ENCODE measurements at places on chromosomes 2 and 18.

DNA sequence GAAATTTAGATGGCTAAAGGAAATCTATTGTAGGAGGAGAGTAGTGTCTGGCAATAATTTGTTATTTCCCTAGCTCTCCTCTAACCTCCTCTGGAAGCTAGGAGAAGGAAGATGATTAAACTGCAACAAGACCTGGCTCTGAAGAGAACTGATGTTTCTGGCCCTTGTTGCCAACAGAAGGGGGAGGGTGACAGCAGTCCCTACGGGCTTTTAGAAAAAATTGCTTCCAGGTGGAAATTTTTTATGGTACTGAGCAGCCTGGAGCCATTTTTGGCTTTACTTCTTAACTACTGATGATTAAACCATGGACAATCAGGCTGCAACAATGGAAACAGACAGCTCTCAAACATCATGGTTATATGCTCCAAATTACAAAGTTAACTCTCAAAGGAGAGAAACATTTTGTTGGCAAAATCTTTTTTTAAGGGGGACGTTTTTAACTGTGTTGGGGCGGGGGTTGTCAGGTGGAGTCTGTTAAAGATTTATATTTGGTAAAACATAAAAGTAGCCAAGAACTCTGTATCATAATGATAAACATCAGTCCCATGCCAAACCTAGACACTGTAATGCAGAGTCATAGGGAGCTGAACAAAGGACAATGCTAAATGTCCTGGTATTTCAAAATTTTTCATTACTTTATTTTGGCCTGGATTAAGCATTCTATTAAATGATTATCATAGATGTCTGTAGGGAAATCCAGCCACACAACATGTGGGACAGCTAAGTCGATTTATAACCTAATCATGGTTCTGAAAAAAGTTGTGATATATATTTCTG, 70.0 kb downstream of the EXOC6B start:
- DNase-seq = no peak

GRCh38 chr2:240358080-240358479, 77.4 kb upstream of the GPC1 start:
- no peak for DNase-seq

GRCh38 chr2:25378731-25379490, 37.2 kb upstream of the DNMT3A start:
- DNase-seq = no peak

GRCh38 chr18:70371908-70372307, 83.1 kb downstream of the SOCS6 start:
- no peak for DNase-seq

DNA sequence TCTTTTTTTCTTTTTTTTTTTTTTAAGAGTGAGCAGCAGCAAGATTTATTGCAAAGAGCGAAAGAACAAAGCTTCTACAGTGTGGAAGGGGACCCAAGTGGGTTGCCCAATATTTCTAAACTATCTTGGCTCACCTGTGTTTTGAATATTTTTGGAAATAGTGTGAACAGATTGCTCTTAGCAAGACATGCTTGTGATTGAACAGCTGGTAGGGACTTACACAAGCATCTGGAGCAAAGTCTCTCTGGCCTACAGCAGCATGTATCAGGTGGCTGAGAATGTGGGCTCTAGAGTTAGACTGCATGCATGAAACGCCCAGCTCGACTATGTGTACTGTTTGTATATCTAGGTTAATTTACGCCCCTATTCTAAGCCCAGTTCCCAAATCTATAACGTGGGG, 40.3 kb upstream of the FBXO11 start:
- DNase-seq = no peak

DNA sequence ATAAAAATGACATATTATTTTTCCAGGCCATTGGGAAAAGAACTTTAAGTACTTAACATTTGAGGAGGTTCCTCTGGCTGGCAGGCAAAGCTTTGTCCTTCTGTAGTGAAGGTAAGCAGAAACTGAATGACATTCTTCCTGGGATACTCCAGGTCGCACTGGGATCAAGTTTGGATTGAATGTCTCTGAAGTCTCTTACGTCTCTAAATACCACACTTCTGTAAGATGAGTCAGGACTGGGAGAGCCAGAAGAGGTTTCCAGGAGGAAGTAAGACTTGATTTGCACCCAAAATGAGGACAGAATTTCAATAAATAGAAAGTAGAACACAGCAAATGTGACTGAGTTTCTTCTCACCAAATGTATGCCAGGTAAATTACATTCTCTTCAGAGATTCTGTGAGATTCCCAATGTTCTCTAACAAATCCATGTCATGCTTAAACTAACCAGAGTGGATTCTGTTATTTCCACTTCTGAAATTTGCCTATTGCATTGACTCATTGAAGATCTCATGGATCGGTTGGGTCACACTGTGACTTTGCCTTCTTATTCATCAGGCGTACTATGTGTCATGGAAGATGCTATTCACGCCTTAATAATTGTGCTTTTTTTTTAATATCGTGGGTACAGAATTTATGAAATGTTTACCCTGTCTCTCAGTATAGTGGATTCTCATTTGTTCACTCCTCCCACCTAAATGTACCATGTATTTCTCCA, 25.5 kb upstream of the VIT start:
- no peak for DNase-seq

- no peak for DNase-seq
Observed at GRCh38 chr2:222877556-222878300, 16.9 kb downstream of the ACSL3 start.

- no peak for DNase-seq
Observed at GRCh38 chr2:27993402-27993787, 102.9 kb downstream of the BABAM2 start.

GRCh38 chr2:238853721-238854120, 5.8 kb downstream of the TWIST2 start:
- no peak for DNase-seq

GRCh38 chr2:133753665-133754064, 185.4 kb upstream of the NCKAP5 start:
- DNase-seq = no peak

DNA sequence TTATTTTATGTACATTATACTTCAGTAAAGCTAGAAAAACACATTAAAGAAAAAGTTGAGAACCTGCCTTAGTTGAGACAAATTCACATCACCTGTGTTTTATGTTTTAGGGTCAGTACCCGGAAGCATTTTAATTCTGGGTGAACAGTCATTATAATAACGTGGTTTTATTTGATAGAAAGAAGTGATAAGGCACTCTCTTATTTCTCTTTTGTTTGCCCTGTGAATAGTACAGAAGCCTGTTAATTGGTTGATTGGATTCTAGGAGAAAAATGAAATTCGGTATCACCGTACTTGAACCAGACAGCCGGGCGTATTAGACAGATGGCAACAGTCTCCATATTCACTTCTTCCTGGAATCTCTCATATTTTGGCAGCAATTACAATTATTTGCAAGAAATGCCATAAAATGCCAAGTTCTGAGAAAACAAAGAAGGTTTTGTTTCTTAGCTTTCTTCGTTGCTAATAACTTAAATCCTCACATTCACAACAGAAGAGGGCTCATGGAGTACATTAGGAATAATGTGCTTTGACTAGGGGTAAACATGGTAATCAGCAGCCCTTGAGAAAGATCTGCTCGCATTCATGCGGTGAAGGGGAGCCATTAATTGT, 168.7 kb upstream of the RASGRP3 start:
- DNase-seq = no peak

- no peak for DNase-seq
Observed at GRCh38 chr2:47015206-47015605, 99.6 kb upstream of the MCFD2 start.

DNA sequence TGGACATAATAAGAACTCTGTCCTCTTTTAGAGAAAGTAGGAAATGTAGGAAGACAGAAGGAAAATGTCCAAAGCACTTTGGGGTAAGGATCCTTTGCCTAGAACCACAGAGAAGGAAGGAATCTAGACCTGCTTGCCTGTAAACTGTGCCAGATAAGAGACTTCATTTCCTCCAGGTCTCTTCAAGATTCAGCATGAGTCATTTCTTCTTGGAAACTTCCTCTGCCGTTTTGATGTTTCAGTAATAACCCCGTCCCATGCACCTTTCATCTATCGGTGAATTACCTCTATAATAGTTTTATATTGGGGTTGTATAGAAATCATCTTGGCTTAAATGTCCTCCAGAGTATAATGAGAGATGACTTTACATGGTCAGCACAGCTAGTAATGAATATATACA, 63.2 kb upstream of the LRATD1 start:
- no peak for DNase-seq

DNA sequence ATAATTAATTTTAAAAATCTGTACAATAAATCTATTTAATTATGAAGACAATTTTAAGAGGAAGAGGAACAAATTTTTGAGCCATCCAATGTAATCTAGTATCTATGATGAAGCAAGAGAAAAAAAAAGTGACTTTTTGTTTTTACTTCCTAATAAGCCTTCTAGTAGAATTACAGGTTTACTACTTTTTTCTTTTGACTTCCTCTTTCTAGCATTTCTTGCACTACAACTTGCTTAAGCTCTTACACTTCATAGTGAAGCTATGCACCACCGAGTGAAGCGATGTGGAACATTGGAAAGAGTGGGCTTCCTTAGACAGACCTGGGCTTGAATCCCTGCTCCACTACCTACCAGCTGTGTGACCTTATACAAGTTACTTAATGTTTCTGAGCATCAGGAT, 2.1 kb downstream of the SERPINB2 start:
- no peak for DNase-seq

- DNase-seq = no peak
Observed at GRCh38 chr2:241989074-241989473, 119.5 kb downstream of the RTP5 start.

- DNase-seq = no peak
Observed at GRCh38 chr18:22332590-22332989, 85.1 kb downstream of the CTAGE1 start.

GRCh38 chr18:55265984-55266383, 306.7 kb upstream of the CCDC68 start:
- DNase-seq = no peak

GRCh38 chr2:7627583-7627982, 710.4 kb downstream of the RNF144A start:
- DNase-seq = no peak

- no peak for DNase-seq
Observed at GRCh38 chr2:147792966-147793617, 51.7 kb upstream of the ACVR2A start.

Data from naive thymus-derived CD8-positive, alpha-beta T cell (primary cell).